ENCODE measurements at places on chromosomes 7 and 10.

GRCh38 chr7:17677408-17677807 lies 262.9 kb downstream of the SNX13 start:
- DNase-seq = no peak

DNA sequence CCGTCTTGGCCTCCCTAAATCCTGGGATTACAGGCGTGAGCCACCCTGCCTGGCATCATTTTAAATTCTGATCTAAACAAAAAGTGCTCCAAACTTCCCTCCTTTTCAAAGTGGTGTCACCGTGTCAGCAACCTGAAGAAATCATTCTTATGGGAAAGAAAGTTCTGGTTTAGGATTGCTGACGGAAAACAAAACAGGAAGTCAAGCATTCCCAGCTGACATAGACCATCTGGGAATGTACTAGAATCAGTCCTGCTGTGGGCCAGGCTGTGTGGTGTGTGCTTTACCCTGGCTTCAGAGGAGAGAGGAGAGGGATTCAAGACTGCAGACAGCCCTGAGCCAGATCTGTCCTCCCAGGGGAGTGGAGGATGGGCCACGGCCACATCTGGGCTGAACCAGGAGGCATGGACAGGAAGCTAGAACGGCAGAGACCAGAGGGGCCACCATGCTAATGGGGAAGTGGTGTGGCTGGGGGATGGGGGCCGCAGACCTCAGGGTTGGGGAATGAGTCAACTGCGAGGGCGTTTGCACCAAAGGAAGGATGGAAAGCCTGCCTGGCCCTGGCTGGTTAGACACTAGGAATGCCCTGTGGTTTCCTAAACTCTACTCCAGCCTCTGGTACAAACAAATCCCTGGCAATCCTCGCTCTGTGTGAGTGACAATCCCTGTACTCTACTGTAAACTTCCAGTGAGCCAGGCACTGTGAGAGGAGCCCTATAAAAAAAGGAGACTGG lies 16.7 kb upstream of the CLIP2 start:
- no peak for DNase-seq

GRCh38 chr7:137682596-137682995 lies 164.2 kb downstream of the DGKI start:
- no peak for DNase-seq

- DNase-seq = no peak
Observed at GRCh38 chr7:73615886-73616285, 8.4 kb downstream of the MLXIPL start.

DNA sequence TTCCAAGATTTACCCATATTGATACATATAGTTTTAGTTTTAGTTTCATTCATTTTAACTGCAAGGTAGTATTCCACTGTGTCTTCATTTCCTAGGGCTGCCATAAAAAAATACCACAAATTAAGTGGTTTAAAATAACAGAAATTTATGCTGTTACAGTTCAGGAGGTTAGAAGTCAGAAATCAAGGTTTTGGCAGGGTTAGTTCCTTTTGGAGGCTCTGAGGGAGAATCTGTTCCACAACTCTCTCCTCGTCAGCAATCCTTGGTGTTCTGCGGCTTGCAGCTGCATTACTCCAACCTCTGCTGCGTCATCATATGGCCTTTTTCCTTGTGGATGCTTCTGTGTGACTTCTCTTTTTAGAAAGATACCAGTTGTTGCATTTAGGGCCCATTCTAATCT lies 176.2 kb downstream of the DNAJC1 start:
- no peak for DNase-seq

GRCh38 chr7:12581897-12582296 lies 11.4 kb downstream of the SCIN start:
- DNase-seq = no peak

- no peak for DNase-seq
Observed at GRCh38 chr7:122136078-122136477, 8.0 kb downstream of the AASS start.

DNA sequence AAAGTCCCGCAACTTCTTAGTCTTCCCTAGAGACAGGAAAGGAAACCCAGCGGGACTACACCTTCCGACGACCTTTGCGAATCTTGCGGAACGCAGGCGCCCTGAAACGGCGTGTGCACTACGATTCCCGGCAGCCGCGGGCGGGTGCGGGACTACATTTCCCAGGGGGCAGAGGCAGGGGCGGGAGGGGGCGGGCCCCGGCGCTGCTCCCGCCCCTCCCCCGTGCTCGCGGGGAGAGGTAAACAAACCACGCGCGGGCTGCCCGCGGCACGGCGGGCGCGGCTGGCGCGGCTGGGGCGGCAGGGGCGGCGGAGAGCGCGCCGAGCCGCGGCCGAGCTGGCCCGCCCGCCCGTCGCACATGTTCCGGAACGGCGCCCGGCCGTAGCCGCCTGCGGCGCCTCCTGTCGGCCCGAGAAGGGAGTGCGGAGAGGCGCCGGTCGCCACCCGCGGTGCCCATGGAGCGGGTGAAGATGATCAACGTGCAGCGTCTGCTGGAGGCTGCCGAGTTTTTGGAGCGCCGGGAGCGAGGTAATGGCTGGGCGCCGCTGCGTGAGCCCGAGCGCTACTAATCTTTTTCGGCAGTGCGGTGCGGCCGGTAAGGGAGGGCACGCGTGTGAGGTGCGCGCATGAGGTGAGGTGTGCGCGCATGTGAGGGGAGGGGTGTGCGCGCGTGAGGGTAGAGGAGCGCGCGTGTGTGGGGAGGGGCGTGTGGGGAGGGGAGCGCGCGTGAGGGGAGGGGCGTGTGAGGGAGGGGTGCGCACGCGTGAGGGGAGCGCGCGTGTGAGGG lies 18.5 kb downstream of the MXI1 start:
- peak; percentile 92 for DNase-seq

DNA sequence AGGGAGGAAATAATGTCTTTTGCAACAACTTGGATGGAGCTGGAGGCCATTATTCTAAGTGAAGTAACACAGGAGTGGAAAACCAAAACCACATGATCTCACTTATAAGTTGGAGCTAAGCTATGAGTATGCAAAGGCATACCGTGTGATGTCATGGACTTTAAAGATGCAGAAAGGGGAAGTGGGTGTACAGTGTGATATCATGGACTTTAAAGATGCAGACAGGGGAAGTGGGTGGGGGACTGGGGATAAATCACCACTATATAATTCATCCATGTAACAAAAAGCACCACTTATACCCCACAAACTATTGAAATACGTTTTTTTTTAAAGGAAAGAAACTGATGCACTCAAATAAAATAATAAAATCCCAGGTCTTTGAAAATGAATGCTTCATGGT lies 29.5 kb downstream of the LYZL2 start:
- no peak for DNase-seq
